ENCODE measurements at places on chromosomes 7 and 10.

DNA sequence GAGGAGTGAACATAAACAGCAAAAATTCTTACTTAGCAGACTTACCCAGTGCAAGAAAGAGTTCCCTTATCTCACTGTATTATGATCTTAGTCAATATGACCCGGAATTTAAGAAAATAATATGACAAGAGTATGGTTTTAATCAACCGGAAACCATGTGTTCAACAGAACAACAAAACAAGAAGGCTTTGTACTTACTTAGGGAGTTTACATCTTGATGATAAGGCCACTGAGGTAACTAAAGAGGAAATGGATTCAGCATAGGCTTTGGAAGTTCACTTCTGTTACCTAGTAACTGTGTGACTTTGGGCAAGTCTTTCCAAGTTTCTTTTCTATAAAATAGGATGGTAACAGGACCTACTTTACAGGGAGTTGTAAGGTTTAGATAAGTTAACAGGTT lies 7.4 kb upstream of the FAS start:
- no peak for DNase-seq

- no peak for DNase-seq
Measured at GRCh38 chr7:2604608-2605174, 27.1 kb upstream of the TTYH3 start.

DNA sequence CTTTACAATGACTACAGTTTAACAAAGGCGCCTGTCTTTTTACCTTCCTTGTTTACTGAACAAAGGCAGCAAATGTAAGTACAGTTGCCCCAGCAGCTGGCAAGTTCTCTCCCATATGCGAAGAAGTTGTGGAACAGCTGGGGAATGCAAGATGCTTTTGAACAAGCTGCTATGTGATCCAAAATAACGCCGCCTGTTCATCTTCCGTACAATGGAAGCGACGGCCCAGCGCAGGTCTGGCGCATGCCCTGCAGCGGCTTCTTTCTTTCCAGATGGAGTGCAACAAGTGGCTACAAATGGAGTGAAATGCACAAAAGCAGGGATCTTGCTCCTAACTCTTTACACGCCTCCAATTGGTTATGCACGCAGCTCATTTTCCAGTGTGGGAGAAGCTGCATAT lies 97.0 kb upstream of the SVIL start:
- DNase-seq = no peak

DNA sequence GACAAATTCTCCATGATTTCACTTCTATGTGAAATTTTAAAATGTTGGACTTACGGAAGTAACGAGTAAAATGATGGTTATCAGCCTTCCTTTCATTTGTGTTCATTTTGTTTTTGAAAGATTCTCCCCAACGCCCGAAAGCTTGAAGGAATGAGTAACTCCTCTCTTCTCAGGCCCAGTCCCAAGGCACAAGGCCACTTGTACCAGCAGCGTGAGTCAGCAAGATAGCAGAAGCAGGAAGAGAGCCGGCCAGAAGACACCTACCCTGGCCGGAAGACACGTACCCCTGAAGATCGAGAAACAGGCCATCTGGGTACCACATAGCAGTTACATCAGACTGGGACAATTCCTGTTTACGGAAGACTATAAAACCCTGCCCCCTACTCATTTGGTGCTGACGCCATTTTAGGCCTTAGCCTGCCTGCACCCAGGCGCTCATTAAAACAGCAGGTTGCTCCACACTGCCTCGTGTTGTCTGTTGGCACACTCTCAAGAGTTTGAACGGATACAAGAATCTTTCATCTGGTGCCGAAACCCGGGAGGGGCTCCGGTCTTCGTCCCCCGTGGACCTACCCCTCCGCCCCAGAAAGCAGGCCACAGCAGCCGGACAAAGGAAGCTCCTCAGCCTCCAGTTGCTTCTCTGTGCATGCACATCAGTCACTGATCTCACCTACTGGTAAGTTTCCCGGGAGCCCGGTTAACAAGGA lies 60.4 kb downstream of the LRRC17 start:
- DNase-seq = no peak

DNA sequence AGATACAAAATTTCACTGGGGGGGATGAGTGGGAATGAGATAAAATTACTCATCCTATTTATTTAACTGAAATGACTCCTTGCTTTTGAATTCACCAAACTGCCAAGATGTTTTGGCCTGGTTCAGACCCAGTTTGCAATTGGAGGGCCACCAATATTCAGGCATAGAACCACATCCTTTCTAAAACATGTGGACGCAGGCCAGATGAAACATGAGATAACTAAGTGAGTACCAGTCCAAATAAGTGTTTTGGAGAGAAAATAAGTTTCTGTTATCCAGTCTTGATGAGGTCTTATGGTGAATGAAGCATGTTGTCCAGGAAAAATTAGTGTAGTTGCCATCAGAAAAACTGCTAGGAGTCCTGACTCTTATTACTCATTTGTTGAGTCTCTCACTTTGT lies 36.3 kb upstream of the PDK4 start:
- no peak for DNase-seq

DNA sequence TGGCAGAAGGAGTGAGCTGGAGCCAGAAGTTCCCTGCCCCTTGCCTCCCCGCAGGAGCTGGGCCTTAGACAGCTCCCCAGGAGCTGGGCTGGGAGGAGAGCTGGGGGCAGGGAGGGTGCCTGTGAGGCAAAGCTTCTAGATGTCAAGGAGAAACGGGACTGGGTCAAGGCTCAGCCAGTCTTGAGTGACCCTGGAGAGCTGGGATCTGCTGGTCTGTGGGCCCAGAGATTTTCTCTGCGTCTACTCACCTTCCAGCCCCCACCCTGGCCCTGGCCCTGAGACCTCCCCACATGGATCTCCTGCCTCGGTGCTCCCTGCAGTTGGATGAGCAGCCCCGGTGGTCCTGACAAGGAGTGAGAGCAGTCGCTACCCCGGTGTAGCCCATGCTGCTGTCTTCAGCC lies 20.3 kb upstream of the SHH start:
- DNase-seq = no peak

- DNase-seq = no peak
Measured at GRCh38 chr7:85528581-85528980, 341.7 kb upstream of the SEMA3D start.

- no peak for DNase-seq
Measured at GRCh38 chr10:80281292-80281691, 8.2 kb downstream of the MAT1A start.

- no peak for DNase-seq
Measured at GRCh38 chr10:69848454-69848853, 46.7 kb downstream of the COL13A1 start.

DNA sequence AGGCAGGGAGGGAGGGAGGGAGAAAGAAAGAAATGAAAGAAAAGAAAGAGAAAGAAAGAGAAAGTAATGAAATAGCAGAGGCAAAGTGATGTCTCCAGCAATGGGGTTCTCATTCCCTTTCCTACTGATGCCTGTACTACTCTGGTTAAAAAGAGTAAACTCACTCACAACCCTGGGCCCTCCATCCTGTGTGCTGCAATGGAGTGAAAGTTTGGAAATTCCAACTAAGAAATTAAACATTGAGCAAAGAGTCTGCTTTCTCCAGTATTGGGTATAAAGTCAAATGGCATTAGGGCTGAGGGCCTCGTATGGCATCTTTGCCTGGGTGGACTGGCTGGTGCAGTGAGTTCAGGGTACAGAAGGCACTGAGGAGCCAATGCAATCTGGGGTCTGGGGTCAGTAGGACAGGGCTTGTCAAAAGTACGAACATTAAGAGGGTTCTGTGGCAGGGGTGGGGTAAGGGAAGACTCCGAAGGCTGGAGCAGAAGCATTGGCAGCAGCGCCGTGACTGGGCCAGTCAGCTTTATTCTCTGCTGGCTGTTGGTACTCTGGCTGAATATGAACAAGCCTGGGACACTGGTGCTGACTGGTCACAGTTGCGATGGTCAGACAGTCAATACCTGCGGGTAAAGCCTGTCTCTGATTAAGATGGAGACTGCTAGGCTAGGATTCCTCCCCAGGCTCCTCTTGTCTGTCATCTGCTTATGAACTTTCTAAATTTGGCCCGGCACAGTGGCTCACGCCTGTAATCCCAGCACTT lies 24.1 kb upstream of the TNS3 start:
- no peak for DNase-seq

- no peak for DNase-seq
Measured at GRCh38 chr10:76334255-76334654, 902.8 kb downstream of the LRMDA start.

DNA sequence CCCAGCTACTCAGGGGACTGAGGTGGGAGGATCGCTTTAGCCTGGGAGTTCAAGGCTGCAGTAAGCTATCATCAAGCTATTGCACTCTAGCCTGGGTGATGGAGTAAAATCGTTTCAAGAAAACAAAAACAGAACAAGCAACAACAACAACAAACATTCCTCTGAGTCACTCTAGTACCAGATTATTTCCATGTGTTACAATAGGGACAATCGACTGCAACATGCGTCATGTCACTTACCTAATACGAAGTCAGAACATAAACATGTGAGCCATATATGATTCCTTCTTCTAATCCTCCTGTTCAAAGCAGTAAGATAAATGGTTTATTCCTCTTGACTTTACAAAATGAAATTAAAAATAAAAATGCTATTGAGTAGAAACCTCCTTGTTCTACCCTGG lies 57.3 kb downstream of the ZNF438 start:
- no peak for DNase-seq

- no peak for DNase-seq
Measured at GRCh38 chr7:67423065-67423464, 426.4 kb downstream of the TYW1 start.

DNA sequence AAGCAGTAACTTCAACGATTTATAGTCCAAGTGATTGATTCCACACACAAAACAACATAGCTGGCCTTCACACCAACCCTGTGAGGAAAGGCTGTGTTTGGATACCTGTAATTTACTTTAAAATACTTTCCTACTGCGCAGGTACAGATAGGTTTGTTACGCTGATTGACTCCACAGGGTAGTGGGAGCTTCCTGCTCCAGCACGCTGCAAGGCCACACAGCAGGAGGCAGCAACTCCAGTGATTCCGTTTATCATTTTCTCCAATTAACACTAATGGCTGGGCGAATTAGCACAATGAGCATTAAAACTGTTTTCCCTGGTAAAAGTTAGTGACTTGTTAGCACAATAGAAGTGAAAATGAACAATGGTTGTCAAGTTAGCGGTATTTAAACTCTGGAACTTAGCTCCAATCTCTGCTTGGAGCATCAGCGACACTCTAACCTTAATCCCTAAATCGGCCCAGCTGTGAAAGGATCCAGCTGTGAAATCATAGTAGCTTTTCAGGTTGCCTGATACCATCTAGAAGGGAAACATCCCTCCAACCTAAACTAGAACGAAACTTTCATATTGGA lies 959 bp downstream of the DCLRE1C start:
- DNase-seq = no peak

- DNase-seq = no peak
Measured at GRCh38 chr7:142796501-142797390, 26.0 kb downstream of the PRSS2 start.

- DNase-seq = no peak
Measured at GRCh38 chr10:76301950-76302349, 870.5 kb downstream of the LRMDA start.

GRCh38 chr10:3846736-3847135 lies 61.7 kb upstream of the KLF6 start:
- no peak for DNase-seq

GRCh38 chr7:98985406-98985805 lies 107.1 kb downstream of the TRRAP start:
- no peak for DNase-seq

DNA sequence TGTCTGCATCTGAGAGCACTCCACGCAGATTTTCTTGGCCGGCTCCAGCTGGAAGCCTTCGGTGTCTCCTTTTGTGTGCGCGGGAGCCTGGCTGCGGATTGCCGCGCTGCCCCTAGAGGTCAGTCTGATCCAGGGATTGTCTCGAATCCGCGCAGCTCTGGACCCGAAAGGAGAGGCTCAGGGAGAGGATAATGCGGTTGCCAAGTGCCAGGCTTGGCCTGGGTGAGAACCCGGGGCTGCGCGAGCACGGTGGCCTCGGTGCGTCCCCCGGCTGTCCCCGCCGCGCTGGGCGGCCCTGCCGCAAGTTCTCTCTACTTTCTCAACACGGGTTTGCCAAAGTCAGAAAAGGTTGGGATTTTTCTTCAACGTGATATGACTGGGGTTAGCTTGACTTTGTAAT lies 140.9 kb downstream of the ADCYAP1R1 start:
- DNase-seq = no peak

- no peak for DNase-seq
Measured at GRCh38 chr10:31623466-31623865, 304.4 kb downstream of the ZEB1 start.

GRCh38 chr10:116688241-116688711 lies 54.1 kb downstream of the HSPA12A start:
- DNase-seq = no peak

DNA sequence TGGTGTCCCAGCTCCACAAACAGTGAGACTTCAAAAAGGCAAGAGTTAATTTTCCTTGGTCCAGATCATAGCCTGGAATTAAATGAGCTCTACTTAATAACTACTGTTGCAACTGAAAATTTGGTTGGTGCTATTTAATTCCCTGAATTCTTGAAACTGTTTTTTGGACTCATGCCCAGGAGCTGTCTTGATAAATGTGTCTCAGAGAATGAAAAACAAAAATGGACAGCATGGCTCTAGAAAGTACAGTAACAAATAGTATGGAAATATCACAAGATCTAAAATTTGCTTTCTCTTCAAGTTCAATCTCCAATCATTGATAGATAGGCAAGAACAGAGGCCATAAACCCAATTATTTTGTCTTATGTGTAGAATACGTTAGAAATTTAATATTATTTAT lies 42.5 kb downstream of the CCDC71L start:
- DNase-seq = no peak

DNA sequence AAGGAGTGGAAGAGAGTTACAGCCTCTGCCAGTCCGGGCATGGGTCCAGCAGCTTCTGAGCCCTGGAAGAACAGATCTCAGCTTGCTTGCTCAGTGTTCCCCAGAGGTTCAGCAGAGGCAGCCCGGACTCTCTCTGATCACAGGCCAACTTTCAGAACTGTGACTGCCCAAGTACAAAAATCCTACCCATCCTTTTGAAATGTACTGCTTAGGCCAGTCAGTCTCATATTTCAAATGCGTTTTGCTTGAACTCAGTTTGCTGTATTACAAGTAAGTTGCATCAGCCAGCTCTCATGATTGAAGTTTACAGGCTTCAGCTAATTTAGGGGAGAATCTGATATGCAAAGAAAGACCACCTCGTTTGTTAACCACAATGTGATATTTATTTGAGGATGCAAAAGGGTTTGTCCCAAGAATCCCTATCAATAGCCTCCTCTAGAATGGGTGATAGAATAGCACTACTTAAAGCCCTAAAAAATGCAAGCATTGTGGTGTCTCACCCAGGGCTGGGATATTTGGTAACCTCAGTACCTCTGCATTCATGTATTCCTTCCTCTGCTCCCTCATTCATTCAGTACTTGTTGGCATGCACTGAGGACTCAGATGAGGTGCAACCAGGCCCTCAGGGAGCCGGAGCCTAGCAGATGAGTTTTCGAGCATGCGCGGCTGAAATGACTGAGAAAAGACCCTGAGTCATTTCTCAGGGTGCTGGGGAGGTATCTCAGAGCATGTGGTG lies 7.0 kb downstream of the AIMP2 start:
- peak; percentile 38 for DNase-seq

- DNase-seq = no peak
Measured at GRCh38 chr10:92550924-92551323, 23.0 kb downstream of the IDE start.

- DNase-seq = no peak
Measured at GRCh38 chr7:134806197-134806596, 26.8 kb downstream of the CALD1 start.

Measured in stimulated activated naive CD8-positive, alpha-beta T cell treated with anti-CD3 and anti-CD28 coated beads, Interleukin-15, amount 100 ng/mL, for 72 hours (primary cell).